ENCODE measurements at places on chromosomes 2 and 18. TPM values are rescaled to one million over a fixed set of nuclear protein-coding genes. Genes with fewer than 3 reads are reported as not detected.

SLC9A4 gene
- 0.25 TPM for total RNA-seq

BOLL gene
- not detected for total RNA-seq

GALNT3 gene
- total RNA-seq = 3.0 TPM

COL4A4 gene
- 0.74 TPM for total RNA-seq

RESP18 gene
- total RNA-seq = 1.2 TPM

SCN1A gene
- total RNA-seq = 16.0 TPM

IRS1 gene
- total RNA-seq = 14.3 TPM

GNAL gene
- 80.6 TPM for total RNA-seq

EFHD1 gene
- 2.7 TPM for total RNA-seq

IL37 gene
- total RNA-seq = not detected

CDCA7 gene
- total RNA-seq = 14.3 TPM

OTX1 gene
- 3.4 TPM for total RNA-seq

SP140 gene
- 0.49 TPM for total RNA-seq

FRZB gene
- 14.3 TPM for total RNA-seq

SH3RF3 gene
- total RNA-seq = 14.8 TPM

PSTPIP2 gene
- total RNA-seq = 1.2 TPM

ELOA2 gene
- total RNA-seq = not detected

ZNF516 gene
- total RNA-seq = 13.0 TPM

VWA3B gene
- total RNA-seq = 0.98 TPM

Measured in temporal lobe (tissue), 4 donors.